ENCODE measurements at places on chromosomes 3 and 15.

DNA sequence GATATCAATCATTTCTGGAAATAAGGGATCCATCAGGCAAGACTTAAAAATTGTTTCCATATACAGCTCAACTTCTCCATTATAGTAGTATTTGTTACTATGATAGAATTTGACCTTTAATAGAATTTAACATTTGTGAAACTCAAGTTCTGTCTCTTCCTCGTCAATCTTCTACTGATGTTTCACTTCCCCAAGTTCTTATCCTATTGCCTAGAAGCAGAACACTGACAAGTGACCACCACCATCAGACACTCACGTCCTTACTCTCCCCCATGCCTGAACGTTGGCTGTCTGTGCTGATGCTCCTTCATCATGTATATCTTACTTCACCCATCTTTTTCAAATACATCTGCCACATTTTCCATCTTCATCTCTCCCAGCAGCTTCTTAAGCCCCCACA lies 26.6 kb upstream of the TAFA4 start:
- DNase-seq = no peak

- DNase-seq = no peak
Observed at GRCh38 chr15:77620297-77620696, 12.4 kb downstream of the LINGO1 start.

GRCh38 chr3:113534365-113534764 lies 2.0 kb downstream of the SIDT1 start:
- no peak for DNase-seq

- DNase-seq = no peak
Observed at GRCh38 chr3:126447456-126448106, 28.1 kb downstream of the ZXDC start.

GRCh38 chr3:73621388-73621787 lies 3.4 kb downstream of the PDZRN3 start:
- no peak for DNase-seq

DNA sequence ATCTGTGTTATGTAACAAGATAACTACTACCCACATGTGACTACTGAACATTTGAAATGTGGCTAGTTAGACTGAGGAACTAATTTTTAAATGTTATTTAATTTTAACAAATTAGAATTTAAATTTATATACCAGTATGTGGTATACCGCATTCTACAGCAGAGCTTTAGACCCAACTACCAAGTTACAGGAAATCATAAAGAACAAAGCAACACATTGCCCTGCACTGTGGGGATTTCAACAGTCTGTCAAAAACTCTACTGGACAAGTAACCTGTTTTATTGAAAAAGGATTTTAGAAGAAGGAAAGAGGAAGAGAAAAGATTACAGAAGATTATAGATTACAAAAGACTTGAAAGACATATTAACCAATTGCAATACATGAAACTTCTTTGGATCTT lies 64.9 kb downstream of the DPH6 start:
- DNase-seq = no peak

DNA sequence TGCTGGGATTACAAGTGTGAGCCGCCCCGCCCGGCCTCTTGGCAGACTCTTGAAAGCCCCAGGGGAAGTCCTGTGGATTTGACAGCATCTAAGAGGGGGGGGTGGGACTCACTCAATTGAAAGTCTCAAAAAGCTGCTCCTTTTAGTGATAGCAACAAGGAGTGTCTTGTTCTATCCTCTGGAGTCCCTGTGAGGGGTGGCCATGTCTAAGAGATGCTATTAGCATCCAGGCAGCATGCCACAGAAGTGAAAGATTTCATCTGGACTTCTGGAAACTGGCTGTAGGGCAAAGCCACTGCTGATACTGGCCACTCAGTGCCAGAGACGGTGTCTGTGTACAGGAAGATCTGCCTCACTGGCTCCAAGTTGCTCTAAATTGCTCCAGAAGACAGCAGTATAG lies 74.0 kb downstream of the DHX36 start:
- DNase-seq = no peak

DNA sequence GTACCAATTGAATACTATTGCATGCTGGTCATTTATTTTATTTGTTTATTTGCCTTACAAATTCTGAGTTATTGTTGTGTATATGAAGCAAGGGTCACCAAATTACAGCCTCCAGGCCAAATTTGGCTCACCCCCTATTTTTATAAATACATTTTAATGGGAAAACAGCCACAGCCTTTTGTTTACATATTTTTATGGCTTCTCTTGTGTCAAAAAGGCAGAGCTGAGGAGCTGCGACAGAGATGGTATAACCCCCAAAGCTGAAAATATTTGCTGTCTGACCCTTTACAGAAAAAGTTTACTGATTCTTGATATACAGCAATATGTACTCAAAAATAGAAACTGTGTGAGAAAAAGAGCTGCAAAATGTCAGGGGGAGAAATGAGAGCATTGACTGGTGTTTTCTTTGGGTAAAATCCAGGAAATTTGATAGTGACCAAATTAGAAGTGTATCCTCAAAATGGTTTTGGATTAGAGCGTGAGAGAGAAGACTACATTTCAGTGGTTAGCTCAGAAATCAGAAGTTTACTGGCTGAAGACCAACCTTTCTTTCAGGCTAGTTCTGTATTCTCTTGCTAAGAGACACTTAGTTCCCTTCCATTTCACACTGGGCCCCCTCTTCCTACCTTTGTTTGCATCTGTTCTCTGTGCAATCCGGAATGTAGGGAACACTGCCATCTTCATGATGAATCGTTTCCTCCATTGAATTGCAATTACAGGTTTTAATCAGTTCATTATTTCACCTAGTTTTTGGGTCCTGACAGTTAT lies 757.8 kb downstream of the AGBL1 start:
- no peak for DNase-seq

- DNase-seq = no peak
Observed at GRCh38 chr3:25586553-25586952, 78.2 kb downstream of the TOP2B start.

DNA sequence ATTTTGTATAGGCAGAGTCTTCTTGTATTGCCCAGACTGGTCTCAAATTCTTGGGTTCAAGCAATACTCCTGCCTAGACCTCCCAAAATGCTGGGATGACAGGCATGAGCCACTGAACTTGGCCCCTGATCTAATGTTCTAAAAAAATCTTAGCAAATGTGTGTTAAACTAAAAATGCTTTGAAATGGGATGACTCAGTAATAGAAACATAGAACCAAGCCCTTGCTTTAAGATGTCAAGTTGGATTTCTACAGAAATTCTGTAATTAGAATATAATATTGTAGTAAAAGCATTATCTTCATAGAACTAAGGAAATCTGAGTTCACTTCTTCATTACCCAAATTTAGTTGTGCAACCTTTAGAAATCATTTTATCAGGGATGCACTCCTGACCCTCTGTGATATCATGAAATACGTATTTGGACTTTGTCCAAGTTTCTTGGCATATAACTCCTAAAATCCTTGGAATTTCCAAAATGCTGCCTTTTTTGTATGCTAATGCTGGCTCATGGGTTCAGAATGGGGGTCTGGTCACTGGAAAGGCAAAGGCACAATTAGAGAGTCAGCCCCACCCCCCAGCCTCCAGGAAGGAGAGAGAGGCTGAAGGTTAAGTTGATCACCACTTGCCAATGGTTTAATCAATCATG lies 217.3 kb downstream of the TP63 start:
- DNase-seq = no peak

- DNase-seq = no peak
Observed at GRCh38 chr3:29871087-29871486, 590.2 kb downstream of the RBMS3 start.

GRCh38 chr3:105022813-105023212 lies 343.9 kb upstream of the ALCAM start:
- DNase-seq = no peak

- no peak for DNase-seq
Observed at GRCh38 chr15:39591141-39591895, 10.4 kb downstream of the THBS1 start.

- no peak for DNase-seq
Observed at GRCh38 chr3:127488141-127488672, 102.3 kb downstream of the TPRA1 start.

DNA sequence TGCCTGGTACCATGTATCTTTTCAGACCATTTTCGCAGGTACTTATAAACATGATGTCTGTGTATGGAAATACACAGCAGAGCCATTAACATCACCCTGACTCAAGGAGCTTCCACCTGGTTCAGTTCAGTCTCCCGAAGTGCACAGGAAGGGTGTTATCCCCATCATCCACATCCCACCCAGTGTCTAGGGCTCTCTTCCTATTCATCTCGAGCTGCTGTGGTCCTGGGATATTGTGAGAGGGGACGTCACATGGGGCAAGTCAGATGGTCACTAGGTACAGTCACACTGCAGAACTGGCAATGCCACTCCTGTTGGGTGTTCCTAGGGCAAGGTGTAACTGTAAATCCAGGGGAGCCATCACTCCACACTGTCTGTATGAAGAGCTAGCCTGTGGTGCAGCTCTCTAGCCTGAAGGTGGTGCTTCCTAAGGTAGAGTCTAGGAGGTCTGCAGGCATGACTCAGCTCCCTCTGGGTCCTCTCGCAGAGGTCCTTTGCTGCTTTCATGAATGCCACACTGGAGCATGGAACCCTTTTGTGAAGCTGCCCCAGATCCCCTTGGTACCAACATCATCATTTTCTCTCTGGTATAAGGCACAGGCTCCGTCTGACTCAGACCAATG lies 13.9 kb downstream of the ISLR2 start:
- no peak for DNase-seq

DNA sequence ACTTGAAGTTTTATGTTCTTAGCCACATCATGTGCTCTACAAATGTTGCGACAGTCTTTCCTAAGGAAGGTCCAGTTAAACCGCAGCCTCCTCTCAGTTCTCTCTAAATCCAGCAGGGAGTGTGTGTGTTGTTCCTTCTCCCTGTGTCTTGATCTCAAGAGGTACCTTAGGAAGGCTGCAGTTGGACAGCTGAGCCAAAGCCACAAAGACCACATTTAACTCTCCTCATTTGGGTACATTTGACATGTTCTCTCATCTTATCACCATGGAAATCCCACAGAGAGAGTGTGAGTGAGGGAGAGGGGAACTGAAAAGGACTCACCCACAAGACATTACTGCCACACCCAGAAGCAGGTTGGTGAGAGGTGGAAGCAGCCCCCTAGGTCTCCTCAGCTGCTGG lies 79.5 kb downstream of the CD200R1L start:
- DNase-seq = no peak

GRCh38 chr15:59329091-59329490 lies 43.6 kb downstream of the MYO1E start:
- no peak for DNase-seq

DNA sequence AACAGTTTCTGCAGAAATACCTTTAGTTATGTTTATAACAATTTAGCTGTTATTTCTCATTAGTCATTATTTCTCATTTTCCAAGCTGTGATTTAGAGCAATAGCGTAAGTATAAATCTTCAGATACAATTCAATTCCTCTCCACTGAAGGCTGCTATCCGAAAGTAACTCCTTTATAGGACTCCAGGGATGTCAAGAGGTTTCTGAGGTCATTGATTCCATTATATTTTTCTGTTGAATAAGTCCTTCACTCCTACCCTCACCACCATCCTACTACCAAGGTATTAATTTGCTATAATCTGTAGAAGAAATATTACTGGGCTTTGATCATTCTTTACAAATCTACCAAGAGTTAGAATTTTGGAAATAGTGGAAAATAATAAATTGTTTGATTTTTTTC lies 285.7 kb downstream of the CADM2 start:
- no peak for DNase-seq

DNA sequence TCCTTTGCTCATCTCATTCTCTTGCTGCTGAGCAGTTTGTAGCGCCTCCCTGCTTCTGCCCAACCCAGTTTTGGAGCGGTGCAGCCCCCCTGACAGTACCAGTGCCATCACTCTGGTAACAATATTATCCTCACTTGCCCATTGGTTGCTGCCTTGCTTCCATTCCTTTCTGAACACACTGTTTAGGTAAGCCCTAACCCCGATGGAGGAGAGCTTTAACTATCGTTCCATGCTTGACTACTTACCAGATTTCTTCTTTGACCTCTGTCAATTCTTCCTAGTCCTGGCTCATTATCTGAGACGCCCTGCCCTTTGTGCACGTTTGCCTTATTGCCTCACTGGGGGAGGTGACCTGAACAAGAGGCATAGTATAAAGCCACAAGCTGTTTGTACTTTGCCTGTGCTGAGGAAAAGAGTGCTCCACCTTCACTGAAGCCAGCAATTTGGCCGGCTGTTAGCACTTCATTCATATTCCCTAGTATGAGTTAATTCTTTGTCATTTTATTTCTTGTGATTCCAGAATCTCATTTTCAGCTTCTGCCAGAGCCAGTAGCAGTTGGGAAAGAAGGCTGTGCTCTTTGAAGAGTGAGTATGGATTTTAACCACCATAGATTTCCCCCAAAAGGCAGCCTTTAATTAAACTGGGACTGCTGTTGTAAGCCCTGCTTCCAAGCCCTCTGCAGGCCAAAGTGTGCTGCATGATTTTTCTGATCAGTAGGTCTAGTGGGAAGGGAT lies 11.9 kb downstream of the ABHD6 start:
- no peak for DNase-seq

DNA sequence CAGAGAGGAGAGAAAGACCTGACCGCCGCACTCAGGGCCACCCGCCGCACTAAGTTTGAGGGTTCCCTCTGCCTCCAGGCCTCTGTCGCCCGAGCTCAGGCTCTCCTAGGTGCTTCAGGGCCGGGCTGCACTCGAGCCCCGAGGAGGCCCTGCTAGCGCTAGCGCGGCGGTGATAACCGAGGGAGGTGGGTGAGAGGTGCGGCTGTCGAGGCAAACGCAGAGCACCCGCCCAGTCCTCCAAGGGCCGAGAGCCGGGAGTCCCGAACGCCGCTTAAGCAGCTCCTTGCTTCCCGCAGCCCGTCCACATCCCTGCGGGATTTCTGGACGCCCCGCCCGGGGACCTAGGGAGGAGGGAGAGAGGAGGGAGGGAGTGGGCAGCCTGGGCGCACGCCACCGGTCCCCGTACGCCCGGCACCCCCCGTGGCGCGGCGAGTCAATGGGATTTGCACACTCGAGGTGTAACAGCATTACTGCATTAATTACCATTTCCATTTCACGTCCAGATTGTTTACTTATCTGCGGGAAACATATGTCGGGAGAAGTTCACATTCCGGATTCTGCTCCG lies 6.8 kb downstream of the SOX14 start:
- DNase-seq = no peak

DNA sequence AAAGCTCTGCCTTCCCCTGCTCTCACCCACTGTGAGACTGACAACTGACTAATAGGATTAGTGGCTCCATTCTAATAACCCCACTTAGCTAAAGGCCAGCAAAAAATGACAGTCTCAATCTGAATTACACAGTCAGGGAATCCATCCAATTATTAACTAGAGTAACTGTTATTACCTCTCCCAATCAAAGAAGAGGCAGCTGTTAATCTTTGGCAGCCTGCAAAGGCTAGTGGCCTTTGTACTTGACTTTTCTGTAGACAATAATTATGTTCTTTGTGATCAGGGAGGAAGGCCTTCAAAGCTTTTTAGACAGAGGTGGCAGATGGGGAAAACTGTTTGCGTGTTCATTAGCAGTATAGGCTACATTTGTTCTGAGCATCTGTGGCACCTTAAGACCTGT lies 177.7 kb downstream of the ISL2 start:
- DNase-seq = no peak

DNA sequence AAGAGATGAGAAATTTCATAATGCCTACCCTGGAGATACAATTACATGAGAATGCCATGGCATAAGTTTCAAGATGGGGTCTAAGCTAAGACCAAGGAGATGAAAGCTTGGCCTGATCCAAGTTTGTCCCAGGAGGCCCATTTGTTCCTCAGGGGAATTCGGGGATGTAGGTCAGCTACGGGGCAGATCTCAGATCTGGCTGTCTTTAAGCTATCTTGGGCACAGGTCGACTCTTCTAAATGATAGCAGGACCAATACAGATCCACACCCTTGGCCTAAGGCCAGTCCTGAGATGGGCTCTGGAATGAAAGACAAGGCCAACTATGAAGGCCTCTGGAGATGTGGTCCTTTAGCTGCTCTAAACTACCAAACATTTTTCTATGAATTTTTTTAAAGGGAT lies 16.6 kb downstream of the ABI3BP start:
- DNase-seq = no peak

Data from stimulated activated CD8-positive, alpha-beta memory T cell treated with anti-CD3 and anti-CD28 coated beads, Interleukin-12 subunit alpha, Interleukin-12 subunit beta, amount 100 ng/mL, for 1 hour (primary cell).